Glutamatergic neuron (in vitro differentiated cells): ENCODE measurements at places on chromosomes 16 and 17. TPM values are rescaled to one million over a fixed set of nuclear protein-coding genes. Genes with fewer than 3 reads are reported as not detected.

Gene CDC6
- total RNA-seq = 4.7 TPM

- no peak for DNase-seq
These were observed 60.8 kb downstream of the TBC1D16 start for GRCh38 chr17:79974566-79975497.

Gene SLFN11
- not detected for total RNA-seq

Gene CDH1
- total RNA-seq = 1.9 TPM

GRCh38 chr16:75169899-75170405 lies 21.6 kb downstream of the ZFP1 start:
- DNase-seq = no peak

GRCh38 chr16:4944333-4945281 lies 7.7 kb upstream of the PPL start:
- DNase-seq = peak; percentile 44

DNA sequence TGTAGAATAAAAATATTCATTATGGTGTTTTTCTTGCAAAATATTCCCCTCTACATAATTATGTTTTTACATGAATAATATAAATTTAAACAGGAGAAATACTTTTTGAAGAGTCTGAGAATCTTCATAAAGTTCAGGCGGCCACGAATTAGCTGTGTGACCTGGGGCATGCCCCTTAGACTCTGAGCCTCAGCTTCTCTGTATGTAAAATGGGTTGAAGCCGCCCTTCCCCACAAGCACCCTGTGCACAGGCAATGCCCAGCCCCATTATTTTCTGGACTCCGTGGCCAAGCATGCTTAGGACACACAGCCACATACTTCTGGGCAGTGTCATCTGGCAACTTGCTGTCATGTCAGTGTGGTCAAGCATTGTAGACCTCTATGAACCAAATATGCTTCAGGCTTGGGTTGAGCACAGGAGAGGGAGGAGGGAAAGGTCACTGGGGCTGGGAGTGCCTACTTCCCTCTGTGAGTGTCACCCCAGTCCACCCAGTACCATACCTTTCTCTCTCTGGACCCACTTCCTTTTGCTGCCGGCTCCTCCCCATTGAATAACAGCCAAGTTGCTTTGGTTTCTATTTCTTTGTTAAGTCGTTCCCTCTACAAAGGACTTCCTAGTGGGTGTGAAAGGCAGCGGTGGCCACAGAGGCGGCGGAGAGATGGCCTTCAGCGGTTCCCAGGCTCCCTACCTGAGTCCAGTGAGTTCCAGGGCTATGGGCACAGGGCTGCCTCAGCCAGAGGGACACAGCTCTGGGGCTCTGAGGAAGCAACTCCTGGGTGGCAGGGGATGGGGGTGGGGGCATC lies at the start of gene LGALS9:
Gene LGALS9, plus strand, starts transcription at position 582 of the 804 bp plus-strand sequence. Its CDS starts 78 bp downstream, at position 660.
- no peak for DNase-seq

DNA sequence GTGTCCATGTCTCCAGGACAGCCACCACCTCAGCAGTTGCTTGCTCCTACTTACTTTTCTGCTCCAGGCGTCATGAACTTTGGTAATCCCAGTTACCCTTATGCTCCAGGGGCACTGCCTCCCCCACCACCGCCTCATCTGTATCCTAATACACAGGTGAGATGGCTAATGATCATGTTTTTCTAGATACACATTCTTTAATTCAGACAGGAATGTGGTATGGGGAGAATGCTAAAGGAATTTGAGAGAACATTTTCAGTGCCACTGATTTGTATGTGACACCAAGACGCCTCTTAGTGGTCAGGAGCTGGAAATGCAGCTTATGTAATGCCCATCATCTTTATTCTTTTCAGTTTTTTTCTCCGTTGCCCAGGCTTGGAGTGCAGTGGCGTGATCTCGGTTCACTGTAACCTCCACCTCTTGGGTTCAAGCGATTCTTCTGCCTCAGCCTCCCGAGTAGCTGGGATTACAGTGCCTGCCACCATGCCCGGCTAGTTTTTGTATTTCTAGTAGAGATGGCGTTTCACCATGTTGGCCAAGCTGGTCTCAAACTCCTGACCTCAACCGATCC lies 8.9 kb upstream of the RAPGEFL1 start:
- no peak for DNase-seq

DNA sequence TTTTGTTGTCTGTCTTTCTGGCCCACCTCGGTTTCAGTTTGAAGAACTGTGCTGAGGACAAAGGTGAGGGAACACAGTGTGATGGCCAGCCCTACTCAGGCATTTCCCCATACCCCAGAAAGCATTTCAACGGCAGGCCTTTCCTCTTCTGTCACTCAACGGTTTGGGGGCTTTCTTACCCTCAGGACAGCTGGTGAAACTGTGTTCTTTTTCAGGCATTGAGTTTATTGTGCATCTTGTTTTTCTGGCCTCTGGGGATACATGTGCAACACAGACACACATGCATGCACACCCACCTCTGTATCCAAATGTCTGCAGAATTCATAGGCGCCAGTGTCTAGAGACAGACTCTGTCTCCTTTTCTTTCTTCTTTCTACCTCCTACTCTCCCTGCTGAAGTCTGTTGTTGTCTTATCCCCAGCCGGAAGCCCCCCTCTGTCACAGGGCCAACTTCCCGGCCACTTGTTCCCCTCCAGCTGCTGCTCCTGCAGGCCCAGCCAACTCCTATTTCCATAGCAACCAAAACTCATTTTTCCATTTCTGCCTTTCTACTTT lies 17.0 kb downstream of the CHD9 start:
- DNase-seq = no peak

GRCh38 chr16:72085002-72085401 lies 8.4 kb downstream of the TXNL4B start:
- DNase-seq = no peak

DNA sequence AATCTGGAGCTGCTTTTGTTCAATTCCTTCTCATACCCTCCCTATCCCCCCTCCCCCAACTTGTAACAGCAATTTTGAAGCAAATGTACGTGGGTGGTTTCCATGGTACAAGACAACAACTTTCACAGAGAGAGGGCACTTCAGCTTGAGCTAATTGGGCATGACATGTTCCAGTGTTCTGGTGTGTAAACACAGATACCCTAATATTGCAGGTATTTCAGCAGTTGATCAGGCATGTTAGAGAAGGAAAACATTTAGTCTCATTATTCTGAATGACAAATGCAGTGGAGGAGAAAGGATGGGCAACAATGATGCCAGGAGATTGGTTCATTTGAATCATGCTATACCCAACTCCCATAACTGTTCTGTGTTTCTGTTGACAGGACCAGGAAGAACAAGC lies 137.5 kb downstream of the TRIM37 start:
- no peak for DNase-seq

Gene PIK3R6
- total RNA-seq = not detected

Gene TMC8
- not detected for total RNA-seq

DNA sequence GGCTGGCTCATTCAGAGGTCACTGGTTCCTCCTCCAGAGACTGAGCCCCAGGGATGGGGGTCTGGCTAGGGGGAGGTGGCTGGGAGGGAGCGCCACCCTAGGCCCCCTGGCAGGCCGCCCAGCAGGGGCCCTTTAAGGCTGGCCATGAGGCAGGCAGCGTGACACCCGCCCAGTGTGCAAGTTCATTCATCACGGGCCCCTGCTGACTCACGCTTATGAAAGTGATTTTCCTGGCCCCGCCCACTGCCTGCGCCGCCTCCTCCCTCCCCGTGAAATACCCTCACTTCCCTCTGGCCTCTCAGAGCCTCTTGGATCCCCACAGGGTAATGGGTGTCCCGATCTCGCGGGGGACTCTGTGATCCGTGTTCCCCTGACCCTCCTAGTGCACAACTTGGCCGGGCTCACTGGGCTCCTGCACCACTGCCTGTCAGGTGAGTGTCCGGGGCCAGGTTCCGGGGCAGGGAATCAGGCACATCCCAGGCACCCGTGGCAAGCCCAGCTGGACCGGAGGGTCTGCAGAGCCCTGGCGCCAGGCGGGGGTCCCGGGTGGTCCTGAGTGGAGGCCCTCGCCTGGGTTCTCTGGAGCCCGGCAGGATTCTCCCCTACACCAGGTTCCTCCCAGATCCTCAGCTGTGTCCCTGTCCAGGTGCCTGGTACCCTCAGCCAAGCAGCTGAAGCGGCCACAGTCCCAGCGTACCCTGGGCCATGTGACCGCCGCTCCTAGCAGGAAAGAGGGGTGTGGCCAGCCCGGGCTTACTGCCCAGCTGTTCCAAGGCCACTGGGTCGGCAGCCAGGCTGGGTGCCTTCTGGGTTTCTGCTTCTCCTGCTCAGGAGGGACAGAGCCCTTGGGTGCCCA lies at the start of gene OSGIN1:
Gene OSGIN1, plus strand, starts transcription at position 301 of the 856 bp plus-strand sequence. CDS start 4,432 bp downstream, outside the sequence.
- DNase-seq = no peak

DNA sequence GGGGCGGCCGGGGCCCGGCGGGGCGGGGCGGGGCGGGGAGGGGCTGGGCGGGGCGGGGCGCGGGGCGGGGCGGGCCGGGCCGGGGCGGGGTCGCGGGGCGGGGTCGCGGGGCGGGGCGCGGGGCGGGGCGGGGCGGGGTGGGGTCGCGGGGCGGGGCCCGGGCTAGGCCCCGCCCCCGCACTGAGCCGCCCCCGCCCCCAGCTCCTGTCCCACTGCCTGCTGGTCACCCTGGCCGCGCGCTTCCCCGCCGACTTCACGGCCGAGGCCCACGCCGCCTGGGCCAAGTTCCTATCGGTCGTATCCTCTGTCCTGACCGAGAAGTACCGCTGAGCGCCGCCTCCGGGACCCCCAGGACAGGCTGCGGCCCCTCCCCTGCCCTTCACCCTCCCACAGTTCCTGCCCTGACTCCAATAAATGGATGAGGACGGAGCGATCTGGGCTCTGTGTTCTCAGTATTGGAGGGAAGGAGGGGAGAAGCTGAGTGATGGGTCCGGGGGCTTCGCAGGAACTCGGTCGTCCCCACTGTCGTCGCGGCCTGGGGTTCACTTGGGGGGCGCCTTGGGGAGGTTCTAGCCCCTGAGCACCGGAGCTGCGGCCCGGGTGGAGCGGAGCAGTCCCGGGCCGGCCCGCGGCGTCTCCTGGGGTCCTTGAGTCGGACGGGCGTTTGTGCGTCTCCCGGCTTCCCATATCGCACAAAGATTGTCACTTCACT lies 795 bp upstream of the HBM start:
- DNase-seq = no peak

GRCh38 chr17:9213303-9213640 lies 192.0 kb downstream of the NTN1 start:
- DNase-seq = no peak

DNA sequence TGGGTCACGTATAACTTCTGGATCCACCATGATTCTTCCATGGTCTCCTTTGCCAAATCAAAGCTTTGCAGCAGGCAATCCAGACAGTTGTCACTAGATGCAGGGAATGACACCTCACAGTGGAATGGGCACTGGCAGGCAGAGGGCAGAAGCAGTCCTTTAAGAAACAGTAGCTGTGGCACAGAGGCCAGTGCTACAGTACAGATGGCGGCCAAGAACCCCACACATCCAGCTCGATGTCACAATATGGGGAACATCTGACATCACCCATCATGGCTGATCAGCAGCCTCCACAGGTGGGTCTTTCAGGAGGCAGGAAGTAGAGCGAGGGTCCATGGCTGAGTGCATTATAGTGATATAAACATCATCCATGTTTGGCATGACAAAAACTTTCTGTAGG lies 18.8 kb upstream of the ERN1 start:
- DNase-seq = no peak

GRCh38 chr16:56300242-56300623 lies 108.9 kb downstream of the GNAO1 start:
- no peak for DNase-seq

DNA sequence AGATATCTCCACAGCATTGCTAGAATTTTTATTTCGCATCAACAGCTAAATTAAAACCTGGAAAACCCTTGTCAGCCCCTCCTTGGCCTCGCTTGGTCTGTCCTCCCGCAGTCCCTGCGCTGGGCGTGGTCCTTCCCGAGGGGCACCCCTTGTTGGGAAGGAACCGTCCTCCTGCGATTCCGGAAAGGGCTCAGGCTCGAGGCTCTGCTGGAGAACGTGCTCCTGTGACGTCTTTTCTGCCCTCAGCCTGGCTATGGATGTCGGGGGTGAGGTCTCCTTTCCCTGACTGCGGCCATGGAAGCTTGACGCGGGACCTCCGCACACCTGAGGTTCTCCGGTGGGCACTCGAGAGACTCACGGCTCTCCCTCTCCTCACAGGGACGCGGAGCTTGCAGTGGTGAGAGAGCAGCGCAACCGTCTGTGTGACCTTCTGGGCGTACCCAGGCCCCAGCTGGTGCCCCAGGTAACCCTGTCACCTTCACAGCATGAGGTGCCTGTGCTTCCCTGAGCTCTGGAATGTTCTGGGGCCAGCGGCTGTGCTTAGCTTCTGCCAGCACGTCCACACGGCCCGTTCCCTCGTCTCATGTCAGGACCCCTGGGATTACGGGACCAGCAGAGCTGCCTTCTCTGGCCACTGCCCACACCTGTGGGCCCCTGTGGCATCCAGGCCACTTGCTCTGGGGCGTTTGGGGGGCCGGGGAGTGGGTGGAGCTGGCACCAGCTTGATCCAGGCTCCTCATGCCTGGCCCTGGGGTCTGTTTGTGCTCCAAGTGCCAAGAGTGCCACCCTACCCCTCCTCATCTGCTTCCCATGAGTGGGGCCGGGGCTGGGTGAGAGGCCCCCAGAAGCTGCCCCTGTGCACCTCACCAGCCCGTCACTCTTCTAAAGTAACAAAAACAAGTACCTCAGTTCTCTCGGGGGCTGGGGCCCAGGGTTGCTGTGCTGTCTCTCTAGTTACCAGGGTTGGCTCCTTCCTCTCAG lies 101.5 kb upstream of the ZNF750 start:
- DNase-seq = no peak

- no peak for DNase-seq
These were observed 18.3 kb upstream of the SUPT4H1 start for GRCh38 chr17:58370309-58370708.

DNA sequence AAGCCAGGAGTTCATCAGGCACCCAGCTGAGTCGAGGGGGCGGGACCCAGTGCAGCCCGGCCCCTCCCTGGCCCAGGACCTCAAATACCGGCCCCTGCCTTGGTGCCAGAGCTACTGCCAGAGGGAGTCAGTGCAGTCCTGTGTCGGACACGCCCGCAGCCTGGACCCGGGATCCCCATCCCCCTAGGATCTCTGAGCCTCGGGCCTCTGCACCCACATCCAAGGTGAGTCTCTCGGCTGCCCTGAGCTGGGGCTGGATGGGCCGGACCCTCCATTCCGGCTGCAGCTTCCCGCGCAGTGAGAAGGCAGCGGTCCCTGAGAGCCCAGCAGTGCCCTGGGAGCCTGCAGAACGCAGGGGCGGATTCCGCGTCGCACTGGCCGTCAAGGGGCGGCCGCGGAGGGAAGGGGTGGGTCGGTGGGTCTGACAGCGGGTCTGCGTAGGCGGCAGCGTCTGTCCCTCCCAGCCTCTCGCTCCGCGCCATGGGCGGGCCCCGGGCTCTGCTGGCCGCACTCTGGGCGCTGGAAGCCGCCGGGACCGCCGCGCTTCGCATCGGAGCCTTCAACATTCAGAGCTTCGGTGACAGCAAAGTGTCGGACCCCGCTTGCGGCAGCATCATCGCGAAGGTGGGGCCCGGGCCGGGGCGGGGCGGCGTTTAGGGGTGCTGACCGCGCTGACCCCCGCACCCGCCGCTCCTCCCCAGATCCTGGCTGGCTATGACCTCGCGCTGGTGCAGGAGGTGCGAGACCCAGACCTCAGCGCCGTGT lies at the start of gene DNASE1L2:
Gene DNASE1L2, plus strand, starts transcription at position 108 of the 765 bp plus-strand sequence. Its CDS starts 373 bp downstream, at position 481.
- DNase-seq = peak; percentile 67

- DNase-seq = no peak
These were observed 17.7 kb downstream of the SLC38A10 start for GRCh38 chr17:81277421-81277820.

Gene SLX1B
- total RNA-seq = 33.6 TPM

Gene CD300LF
- total RNA-seq = not detected

Gene ACSF2
- 52.2 TPM for total RNA-seq
